Stimulated activated CD4-positive, alpha-beta T cell treated with anti-CD3 and anti-CD28 coated beads, Interleukin-4, amount 100 ng/mL, for 24 hours (primary cell): ENCODE measurements at places on chromosomes 4 and X.

DNA sequence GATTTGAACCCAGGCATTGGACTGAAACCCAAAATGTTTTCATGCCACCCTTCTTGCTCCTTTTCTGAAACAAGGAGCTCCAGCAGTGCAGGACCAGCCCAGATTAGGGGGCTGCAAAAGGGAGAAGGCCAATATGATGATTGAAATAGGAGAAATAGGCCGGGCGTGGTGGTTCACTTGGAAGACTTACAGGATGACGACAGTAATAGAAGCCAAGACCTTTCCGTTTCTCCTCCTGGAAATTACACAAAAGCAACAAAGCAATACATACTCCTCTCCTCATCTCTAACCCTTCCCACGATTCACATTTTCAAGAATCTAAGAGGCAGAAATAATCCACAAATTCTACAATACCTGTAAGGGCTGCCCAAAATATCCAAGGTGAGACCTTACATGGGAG is 90.8 kb downstream of the ANAPC4 start:
- DNase-seq, result no peak

- DNase-seq, result no peak
Measured at GRCh38 chr4:181507180-181507835, 735.9 kb upstream of the TENM3 start.

DNA sequence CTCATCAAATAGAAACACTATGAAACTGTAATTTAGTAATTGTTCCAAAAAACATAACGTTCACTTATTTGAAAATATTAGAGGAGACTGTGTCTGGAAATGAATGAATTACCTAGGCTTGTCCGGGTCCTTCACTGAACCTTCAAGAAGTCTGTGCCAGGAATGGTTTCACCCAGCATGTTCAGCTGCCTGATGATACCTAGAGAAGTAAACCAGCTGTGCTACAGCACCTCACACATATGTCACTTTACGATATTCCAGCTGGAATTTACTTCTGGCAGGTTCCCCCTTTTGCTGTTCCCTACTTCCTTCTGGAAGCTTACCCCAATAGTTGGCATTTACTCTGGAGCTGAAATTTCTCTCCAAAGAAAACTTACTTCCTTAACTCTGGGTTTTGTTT is 906.5 kb downstream of the FAT4 start:
- DNase-seq, result no peak

DNA sequence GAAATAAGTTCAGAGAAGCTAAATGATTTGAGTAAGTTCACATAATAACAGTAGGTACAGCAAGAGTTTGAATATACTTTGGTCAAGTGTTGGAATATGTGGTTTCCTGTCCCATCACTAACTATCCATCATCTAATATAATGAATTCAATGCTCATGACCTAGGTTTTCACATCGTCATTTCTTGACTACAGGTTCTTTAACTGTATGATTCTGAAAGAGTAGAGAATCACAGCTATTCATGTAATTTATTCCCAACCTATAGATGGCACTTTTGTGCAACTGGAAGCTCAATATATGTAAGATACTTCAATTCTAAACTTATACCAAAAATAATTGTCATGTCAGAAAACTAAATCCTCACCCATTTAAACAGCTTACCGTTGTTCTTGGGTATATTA is 53.1 kb downstream of the TIGD2 start:
- DNase-seq, result no peak

GRCh38 chr4:114087596-114088230 is 108.3 kb upstream of the ARSJ start:
- DNase-seq, result no peak

DNA sequence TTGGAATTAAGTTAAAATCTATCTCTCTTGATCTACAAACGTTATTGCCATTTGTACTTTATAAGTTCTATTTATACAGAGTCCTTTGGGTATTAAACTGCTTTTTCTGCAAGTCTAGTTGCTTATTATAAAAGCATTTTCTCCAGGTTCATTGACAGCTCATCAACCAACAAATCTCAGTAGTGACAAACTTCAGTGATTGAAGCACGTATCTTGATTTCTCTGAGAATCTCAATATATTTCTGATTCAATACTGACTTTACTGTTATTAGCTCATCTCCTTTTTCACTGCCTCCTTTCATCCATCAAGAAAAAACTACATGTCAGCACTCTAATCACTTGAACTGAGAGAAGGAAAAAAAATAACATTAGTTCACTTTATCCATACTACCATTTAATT is 630.2 kb downstream of the ARAP2 start:
- no peak for DNase-seq

GRCh38 chr4:68905598-68905938 is 46.0 kb downstream of the UGT2A3 start:
- no peak for DNase-seq
